ENCODE measurements at places on chromosomes 6 and 20.

DNA sequence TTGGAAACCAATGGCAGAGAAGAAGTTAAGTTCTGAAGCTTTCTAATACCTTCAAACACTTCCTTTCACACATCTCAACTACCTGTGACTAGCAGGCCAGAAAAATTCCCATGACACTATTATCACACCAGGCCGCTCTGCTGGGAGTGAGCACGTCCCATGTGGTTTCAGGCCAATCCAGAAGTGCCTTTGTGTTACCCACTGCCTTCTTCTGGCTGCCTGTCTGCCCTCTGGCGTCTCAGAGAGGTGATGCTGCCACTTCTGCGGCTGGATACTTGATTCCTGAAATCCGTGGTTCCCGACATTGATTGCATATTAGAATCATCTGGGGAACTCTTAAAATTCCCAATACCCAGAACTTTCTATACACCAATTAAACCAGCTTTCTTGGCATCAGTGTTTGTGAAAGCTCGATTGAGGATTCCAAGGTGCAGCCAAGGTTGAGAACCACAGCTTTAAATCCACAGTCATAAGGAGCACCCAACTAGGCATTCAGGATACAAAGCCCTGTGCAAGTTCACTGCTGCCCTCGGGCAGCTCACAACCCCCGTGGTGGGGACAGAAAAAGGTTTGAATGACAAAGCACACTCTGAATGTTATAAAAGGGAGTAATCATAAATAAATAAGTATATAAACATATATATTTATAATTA is 65.6 kb downstream of the STMND1 start:
- no peak for DNase-seq

DNA sequence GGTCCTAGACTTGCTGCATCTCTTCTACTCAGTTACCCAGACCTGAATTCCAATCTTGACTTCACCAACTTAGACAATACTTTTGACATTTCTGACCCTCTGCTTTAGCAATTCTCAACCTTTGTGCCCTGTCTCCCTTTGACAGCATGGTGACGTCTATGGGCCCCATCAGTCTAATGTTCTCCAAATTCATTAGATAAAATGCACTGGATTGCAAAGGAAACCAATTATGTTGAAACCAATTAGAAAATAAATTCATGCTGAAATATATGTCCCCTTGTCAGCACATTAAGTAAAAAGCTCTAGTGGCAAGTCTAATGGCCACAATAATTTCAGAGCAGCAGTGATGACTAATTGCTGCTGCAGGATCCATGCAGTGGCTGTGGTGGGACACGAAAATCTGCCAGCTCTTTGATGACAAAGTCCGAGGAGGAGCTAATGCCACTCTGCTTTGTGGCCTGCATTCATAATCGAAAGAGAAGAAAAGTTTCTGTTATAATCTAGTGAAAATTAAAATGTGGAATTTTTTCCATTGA is 64.0 kb downstream of the BFSP1 start:
- DNase-seq, result no peak

GRCh38 chr6:17448165-17448564 is 54.8 kb downstream of the CAP2 start:
- DNase-seq, result no peak

DNA sequence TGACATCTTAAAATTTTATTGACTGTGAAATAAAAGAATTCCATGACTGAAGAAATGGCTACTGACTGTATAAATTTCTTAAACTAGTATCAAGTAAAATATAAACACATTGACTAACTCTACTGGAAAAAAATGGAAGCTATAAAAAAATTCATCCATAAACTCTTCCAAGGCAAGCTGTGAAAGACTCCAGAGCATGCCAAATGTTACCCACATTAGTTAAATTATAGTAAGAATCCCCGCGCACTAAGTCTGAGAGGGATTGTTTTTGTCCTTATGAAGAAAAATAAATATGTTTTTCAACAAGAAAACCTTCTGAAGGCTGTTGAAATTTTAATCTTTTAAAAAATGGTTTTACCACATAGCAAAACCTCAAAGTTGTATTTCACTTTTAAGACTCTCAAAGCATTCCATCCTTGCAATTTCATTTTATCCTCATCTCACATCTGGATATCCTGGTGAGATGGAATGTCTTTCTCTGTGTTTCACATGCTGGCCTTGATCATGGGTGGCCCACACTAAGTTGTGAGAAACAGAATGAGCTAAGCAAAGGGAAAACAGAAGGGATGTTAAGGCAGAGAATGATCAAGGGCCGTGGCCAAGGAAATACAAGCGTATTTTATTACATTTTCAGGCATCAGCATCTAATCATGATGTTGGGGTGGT is 732.5 kb downstream of the KIF16B start:
- no peak for DNase-seq

DNA sequence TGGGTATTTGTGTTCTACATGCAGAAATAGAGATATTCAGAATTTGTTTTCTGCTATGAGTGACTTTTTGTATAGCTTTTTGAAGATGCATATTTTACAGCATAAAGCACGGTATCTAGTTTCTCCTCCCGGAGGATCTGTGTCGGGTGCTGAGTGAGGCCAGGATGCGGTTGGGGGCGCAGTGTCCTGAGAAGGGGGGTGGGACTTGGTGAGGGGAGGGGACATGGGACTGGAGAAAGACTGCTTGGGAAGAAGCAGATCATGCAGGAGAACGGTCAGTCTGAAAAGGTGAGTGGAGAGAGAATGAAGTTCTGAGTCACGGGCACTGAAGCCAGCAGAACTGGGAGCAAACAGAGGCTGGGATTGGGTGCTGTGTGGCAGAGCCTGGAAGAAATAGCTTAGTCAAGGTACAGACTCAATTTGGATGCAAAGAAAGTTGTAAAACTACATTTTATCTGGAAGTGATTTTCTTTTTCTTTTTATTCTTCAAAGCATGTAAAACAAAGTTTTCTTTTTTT is 44.0 kb downstream of the STX11 start:
- DNase-seq, result no peak

DNA sequence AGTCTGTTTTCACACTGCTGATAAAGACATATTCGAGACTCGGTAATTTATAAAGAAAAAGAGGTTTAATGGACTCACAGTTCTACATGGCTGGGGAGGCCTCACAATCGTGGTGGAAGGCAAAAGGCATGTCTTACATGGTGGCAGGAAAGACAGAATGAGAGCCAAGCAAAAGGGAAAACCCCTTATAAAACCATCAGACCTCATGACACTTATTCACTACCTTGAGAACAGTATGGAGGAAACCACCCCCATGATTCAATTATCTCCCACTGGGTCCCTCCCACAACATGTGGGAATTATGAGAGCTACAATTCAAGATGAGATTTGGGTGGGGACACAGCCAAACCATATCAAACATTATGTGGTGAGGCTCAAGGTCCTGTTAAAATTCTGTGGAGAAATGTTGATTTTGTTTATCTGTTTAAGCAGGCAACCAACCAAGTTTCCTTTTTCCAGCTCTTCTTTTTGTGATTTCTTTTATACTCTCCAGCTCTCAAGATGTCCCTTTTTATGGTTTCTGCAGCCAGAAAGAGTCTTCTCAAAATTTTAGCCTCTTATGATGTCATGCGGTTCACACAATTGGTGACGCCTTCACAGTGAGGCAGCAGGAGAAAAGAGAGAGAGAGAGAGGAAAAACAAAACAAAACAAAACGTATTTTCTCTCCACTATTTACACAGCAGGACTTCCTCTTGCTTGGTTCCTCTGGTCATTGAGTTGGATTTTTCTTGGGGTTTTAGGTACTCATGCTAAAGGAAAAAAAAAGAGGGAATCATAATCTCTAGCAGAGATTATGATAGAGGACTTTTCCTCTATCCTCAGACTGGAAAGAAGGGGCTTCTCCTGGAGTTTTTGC is 18.0 kb downstream of the AIG1 start:
- DNase-seq, result no peak

GRCh38 chr6:88910922-88911778 is 52.3 kb downstream of the RNGTT start:
- no peak for DNase-seq

DNA sequence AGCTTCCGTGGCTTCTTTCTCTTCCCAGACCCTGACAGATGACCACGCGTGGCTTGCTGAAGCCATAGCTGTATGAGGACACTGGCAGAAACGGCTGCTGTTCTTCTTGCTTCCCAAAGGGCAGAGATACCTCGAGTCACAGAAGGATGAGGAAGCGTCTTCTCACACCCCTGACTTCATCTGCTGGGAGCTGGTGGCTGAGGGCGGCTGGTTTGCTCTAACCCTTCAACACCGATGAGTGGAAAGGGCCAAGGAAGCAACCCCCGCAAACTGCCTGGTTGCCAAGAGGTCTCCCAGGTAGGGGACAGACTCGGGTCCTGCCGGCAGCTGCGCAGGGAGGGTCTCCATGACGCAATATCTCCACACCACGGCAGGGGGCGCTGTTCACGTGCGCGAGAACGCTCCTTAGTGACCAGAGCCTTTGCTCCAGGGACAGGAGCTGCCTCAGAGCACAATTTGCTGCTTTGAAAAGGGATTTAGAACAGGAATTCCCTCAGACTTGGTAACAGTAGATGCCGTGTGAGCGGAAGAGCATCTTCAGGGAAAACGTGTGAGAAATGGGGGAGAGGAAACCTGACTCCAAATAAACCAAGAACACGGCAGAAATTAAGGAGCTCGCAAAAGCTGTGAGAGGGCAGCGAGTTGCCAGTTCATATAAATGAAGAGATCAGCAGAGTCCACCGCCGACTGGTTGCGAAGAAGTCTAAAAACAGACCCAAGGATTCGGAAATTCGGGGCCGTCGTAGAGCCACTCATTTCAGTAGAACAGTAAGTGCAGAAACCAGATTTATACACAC is 80.2 kb downstream of the ERMARD start:
- peak; percentile 81 for DNase-seq

DNA sequence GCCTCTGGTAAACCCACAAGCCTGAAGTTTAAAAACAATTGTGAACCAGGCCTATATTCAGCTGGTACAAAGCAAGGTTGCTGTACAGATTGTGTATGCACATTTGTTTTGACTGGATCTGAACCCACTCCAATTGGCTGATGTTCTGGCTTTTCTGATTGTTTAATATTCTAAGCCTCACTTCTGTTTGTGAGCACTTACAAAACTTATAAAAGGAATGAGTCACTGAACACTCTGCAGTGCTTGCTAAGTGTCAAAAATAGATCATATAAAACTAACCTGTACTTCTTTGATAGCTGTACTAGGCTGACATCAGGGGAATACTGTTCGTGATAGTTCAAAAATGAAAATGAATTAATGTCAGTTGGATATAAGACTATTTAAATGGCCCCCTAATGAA is 12.1 kb downstream of the COL21A1 start:
- DNase-seq, result no peak

DNA sequence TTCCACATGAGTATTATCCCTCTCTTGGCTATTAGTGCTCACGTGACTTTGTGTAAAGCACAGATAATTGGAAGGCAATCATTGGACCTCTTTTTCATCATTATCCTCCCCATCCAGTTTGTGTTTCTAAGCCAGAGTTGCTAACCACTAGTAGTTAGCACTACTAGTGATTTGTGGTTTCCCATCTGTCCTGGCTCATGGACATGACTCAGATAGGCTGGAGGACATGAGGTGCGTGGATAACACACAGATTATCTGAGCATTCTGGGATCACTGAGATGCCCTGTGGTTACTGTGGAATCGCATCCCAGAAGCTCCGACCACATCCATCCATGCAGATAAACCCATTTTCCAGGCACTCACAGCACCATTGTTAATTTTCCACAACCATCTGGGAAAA is 123.8 kb upstream of the NAA20 start:
- no peak for DNase-seq

- no peak for DNase-seq
These were observed 255.1 kb upstream of the JAG1 start for GRCh38 chr20:10928841-10929421.

- DNase-seq, result no peak
These were observed 11.5 kb upstream of the GLP1R start for GRCh38 chr6:39037082-39037508.

DNA sequence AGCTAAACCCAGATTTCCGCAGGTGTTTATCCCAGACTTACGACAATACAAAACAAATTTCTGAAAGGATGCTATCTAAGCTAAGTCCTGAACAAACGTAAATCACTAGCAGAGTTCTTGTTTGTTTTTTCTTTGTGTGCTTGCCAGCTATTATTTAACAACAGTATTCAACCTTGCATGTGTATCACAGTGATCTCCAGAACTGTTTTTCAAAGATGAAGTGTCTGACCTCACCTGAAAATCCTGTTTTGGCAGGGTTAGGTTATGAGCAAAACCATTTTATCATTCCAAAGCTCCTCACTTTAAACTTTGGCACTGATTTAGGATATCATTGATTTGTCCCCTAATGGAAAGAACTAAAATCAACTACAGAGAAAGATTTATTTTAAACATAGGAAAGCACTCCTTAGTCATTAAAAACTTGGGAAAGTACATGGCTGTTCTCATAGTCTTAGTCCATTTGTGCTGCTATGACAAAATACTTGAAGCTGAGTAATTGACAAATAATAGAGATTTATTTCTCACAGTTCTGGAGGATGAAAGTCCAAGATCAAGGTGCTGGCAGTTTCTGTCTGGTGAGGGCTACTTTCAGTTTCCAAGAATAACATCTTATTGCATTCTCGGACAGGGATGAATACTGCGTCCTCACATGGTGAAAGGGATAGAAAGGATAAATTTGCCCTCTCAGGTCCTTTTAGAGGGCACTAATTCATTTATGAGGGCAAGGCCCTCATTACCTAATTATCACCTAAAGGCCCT is 20.8 kb upstream of the BMP5 start:
- DNase-seq, result no peak

DNA sequence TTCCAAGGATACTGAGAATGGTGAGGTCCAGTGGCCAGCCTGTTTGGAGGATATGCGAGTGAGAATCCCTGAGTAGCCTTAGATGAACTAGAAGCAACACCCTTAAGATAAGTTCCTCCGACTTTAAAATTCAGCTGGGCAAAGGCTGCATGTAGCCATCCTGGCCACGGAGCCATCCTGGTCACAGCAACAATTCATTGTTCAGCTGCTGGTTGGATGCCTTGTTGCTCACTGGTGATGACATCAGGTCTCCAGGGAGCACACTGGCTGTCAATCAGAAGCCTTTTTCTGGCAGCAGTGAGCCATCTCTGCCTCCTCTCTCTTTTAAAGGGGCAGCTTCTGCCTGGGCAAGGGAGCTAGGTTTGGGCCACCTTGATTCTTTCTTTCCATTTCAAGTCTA is 22.4 kb upstream of the RIMS4 start:
- no peak for DNase-seq

DNA sequence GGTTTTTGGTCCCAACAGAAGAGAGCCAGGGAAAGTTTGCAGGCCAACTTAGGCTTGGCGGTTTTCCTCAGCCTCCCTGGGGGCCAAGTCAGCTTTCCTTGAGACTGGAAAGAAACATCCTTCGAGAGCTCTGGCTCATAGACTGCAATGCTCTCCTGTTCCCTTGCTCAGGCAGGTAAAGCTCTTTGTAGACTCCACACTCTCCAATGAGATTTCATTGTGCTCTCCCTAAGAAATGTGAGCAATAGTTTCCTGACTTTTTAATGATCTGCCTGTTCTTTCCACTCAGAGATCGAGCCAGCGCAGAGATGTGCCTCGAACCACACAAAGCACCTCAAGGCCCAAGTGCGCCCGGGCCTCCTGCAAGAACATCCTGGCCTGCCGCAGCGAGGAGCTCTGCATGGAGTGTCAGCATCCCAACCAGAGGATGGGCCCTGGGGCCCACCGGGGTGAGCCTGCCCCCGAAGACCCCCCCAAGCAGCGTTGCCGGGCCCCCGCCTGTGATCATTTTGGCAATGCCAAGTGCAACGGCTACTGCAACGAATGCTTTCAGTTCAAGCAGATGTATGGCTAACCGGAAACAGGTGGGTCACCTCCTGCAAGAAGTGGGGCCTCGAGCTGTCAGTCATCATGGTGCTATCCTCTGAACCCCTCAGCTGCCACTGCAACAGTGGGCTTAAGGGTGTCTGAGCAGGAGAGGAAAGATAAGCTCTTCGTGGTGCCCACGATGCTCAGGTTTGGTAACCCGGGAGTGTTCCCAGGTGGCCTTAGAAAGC is 13.9 kb downstream of the TNFAIP3 start:
- DNase-seq, result no peak

Data from activated naive CD4-positive, alpha-beta T cell treated with anti-CD3 and anti-CD28 coated beads, Interleukin-2, amount 50 U/mL, for 72 hours (primary cell).